ENCODE measurements at places on chromosomes 3 and 15.
A peak's percentile ranks its signal among the peaks of the same experiment; 100 is the strongest.

DNA sequence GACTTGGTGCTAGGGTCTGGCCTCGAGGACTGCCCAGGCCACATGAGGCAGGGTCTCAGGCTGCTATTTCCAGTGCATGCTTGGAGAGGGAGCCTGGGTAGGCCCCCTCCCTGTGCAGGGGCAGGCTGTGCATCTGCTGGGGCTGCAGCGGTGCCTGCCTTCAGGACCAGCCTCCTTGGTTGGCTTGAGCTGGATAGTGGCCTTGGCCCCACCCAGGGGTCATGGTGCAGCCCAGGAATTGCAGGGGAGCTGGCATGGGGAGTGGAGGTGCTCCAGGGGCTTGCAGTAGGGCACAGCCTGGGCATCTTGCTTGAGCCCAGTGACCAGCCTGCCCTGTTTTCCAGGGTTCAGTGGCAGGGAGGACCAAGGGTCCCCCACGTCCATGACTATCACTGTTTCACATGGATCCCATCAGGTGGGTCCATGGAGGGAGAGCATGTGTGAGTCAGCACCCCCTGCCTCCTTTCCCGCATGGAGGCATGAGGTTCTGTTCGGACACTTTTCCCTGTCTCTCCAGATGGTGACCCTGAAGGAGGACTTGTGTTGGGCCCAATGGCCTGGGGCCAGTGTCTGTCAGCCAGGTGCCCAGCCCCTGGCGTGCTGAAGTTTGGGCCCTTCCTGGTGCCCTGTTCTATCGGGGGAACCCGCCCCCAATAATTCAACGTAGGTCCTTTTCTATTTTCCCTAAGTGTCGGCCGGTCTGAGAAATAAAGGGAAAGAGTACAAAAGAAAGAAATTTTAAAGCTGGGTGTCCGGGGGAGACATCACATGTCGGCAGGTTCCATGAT, 218.6 kb downstream of the SNRPN start:
- DNase-seq = no peak

- no peak for DNase-seq
These were observed 15.9 kb downstream of the SH3GL3 start for GRCh38 chr15:83462953-83463433.

GRCh38 chr3:22159004-22159695, 408.1 kb upstream of the ZNF385D start:
- DNase-seq = no peak

GRCh38 chr3:125148836-125149235, 63.7 kb downstream of the SLC12A8 start:
- peak; percentile 67 for DNase-seq

DNA sequence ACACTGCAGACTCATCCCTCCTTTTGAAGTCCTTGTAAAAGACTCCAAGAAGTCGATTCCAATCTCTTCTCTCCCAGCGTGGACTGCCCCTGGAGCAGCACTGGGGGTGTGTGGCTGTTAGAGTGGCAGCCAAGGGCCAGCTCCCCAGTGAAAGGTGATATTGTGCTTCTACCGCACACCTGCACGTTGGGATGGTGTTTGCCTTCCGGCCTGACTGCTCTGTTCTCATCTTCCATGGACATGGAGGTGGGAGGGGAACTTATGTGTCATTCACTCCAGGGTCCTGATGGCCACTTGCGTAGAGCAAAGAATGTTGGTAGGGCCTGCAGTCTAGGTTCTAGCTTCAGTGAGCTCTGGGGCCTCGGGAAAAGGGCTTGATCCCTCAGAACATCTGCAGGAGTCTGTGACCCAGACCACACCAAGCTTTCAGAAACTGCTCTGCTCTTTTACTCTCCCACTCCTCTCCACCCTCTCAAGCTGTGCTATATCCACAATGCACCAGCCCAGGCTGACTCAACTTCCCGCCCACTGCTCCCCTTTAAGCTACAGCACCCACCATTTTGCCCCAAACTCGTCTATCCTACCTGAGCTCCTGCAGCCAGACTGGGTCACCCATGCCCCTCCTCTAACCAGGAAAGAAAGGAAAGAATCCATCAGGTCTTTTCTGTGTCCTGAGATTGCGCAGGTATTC, 31.3 kb downstream of the LIPC start:
- no peak for DNase-seq

DNA sequence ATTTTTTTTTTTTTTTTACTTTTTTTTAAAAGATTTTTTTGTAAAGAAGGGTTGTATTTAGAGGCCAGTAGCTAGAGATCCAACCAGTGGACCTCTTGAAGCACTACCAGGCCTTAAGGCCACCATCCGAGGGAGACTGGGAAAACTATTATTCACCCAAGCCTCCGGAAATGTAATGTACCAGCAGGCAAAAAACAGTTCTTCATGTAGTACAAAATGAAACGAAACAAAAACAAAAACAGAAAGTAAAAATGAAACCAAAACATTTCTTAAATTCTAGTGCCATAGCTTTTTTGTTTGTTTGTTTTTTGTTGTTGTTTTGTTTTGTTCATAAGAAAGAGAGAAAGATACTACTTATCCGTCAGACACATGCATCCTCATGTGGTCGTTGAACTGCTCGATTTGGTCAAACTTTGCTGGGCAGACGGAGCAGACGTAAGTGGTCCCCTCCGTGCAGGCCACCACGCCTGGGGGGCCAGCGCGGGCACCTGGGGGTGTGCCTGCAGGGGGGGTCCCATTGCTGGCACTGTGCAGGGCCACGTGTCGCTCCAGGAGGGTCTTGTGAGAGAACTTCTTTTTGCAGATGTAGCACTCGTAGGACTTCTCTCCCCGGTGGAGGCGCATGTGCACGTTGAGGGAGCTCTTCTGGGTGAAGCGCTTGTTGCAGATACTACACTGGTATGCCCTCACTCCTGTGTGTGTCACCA, 45.0 kb downstream of the TIGIT start:
- DNase-seq = no peak

DNA sequence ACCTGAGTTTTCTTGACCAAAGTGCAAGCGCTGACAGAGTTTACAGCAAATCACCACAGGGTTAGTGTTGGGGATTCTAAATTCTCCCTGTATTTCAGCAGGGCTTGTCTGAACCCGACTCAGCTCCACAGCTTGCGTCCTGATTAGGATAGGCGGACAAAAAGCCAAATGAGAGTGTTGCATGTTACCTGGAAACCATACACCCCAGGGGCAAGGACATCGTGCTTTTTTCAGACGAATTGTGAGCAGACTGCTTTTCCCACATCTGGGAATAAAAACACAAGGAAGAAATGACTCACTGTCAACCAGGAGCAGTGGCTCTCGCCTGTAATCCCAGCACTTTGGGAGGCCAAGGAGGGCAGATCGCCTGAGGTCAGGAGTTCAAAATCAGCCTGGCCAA, 3.0 kb downstream of the DZIP1L start:
- DNase-seq = no peak

- DNase-seq = no peak
These were observed 16.0 kb downstream of the UBE2E2 start for GRCh38 chr3:23219117-23219516.

GRCh38 chr15:39595338-39596221, 14.7 kb downstream of the THBS1 start:
- no peak for DNase-seq

- no peak for DNase-seq
These were observed 240.8 kb upstream of the KCNMB2 start for GRCh38 chr3:178295292-178295912.

- DNase-seq = no peak
These were observed 163.1 kb downstream of the MYRIP start for GRCh38 chr3:39972508-39972907.

DNA sequence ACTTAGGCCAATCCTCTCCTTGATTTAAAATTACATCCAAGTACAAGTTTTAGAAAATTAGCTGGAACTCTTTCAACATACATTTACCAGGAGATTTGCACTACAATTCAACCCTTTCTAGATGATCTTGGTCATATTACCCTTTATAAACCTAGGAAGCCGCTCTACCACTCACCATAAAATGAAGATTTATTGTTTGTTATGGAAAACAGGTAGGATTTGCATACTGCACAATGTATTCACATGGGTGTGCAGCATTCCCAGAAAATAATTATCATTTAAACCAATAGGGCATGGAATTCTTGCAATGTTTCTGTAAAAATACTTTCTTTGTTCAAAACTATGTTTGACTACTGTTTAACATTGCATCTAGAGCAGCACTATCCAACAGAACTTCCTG, 18.4 kb upstream of the RETNLB start:
- no peak for DNase-seq

- DNase-seq = no peak
These were observed 15.0 kb upstream of the C15orf61 start for GRCh38 chr15:67505675-67506572.

GRCh38 chr15:75785771-75786574, 57.3 kb upstream of the UBE2Q2 start:
- no peak for DNase-seq

DNA sequence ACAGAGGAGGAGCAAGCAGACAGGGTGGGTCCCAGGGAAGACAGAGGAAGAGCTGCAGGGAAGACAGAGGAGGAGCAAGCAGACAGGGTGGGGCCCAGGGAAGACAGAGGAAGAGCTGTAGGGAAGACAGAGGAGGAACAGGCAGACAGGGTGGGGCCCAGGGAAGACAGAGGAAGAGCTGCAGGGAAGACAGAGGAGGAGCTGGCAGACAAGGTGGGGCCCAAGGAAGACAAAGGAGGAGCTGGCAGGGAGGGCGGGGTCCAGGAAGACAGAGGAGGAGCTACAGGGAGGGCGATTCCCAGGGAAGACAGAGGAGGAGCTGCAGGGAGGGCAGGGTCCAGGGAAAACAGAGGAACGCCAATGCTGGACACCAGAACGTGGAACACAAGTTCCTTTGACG, 66.5 kb downstream of the PLXNA1 start:
- DNase-seq = no peak

- DNase-seq = no peak
These were observed 14.6 kb upstream of the FGD5 start for GRCh38 chr3:14803981-14804834.

- no peak for DNase-seq
These were observed 356.6 kb upstream of the UBE2E2 start for GRCh38 chr3:22846566-22846965.

GRCh38 chr3:20668411-20668810, 482.4 kb upstream of the SGO1 start:
- no peak for DNase-seq

DNA sequence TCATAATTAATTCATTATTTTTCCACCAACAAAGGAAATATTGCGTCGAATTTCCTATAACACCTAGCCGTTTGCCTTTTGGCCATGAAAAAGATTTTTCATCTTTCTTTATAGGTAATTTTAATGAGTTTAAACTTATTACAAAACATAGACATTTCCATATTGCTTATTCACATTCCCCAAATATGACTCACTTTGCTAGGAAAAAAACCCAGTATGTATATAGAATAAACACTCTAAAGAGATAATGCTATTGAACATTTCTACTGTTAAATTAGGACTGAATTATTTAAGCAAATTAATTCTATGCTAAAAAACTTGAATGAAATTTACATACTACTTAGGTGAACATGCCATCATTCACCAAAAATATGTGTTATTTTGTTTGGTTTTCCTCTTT, 16.2 kb downstream of the ZPLD1 start:
- no peak for DNase-seq

DNA sequence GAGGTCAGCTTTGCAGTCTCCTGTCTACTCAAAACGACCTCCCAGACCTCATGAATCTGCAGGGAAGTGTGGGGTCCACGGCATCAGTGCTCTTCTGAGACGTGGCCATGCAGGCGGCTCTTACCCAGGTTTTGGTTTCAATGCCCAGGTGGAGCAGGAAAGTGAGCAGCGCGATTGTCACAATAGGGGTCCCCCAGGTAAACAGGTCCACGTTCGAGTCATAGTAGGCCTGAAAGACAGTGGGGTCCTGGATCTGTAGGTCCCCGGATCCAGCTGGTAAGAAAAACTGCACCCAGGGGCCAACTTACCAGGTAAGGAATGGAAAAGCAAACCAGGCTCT, 182.5 kb downstream of the ATP10A start:
- DNase-seq = no peak

DNA sequence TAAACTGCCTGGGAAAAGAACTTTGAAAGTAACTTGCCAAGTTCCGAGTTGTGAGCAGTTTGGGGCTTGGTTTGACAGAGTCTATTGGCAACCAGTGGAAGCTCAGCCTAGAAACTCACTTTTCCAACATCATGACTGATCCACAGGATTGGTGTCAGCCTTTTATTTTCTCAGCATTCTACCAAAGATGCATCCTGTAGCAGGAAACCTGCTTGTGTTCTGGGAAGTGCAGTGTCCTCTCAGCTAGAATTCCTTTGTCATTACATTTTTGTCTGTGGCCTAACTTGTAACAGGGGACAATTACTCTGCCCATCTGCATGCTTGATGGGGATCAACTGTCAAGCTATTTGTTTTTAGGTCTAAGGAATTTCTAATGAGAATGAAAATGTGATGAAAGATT, 116.7 kb upstream of the LMOD3 start:
- DNase-seq = no peak

GRCh38 chr3:12224181-12225147, 64.4 kb upstream of the PPARG start:
- no peak for DNase-seq

Data from hepatic stellate cell (primary cell).